ENCODE measurements at places on chromosomes 1 and 21.

GRCh38 chr1:205344066-205344928 is 12.4 kb downstream of the KLHDC8A start:
- no peak for DNase-seq

GRCh38 chr1:48789903-48790302 is 13.2 kb upstream of the BEND5 start:
- no peak for DNase-seq

DNA sequence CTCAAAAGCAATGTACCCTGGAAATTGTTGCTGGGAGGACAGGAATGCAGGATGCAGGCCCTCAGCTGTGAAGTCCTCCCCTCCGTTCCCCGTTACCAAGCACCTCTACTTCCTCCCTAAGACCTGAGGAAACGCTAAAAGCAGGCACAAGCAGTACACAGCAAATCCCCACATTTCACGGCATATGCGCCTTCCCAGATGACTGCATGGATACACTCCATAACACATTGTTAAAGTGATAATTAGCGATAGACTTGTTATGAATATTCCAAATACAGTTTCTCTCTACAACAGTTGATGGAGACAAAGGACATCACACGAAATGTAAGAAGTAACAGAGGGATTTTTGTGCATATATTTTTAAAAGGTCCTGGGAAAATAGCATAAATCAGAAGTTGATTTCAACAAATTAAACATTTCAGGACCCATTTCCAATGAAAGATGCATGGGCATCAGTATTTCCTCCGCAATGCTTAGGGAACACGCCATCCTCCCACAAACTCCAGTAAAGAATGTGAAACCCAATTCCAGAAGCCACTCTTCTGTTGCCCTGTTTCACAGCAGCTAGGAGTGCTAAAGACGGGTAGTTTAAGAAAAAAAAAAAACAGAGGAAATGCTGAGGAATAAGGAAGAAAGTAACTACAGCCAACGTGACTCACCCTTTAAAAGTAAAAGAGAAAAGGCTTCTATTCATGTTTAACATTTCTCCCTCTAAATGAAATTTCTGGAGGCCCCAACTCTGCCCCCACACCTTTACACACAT is 75.5 kb downstream of the HIVEP3 start:
- no peak for DNase-seq

GRCh38 chr1:26142159-26142558 is 16.7 kb upstream of the FAM110D start:
- DNase-seq: no peak

GRCh38 chr21:28151758-28152157 is 840.9 kb downstream of the LTN1 start:
- no peak for DNase-seq

- DNase-seq: no peak
Measured at GRCh38 chr1:99537886-99538617, 107.9 kb upstream of the PALMD start.

DNA sequence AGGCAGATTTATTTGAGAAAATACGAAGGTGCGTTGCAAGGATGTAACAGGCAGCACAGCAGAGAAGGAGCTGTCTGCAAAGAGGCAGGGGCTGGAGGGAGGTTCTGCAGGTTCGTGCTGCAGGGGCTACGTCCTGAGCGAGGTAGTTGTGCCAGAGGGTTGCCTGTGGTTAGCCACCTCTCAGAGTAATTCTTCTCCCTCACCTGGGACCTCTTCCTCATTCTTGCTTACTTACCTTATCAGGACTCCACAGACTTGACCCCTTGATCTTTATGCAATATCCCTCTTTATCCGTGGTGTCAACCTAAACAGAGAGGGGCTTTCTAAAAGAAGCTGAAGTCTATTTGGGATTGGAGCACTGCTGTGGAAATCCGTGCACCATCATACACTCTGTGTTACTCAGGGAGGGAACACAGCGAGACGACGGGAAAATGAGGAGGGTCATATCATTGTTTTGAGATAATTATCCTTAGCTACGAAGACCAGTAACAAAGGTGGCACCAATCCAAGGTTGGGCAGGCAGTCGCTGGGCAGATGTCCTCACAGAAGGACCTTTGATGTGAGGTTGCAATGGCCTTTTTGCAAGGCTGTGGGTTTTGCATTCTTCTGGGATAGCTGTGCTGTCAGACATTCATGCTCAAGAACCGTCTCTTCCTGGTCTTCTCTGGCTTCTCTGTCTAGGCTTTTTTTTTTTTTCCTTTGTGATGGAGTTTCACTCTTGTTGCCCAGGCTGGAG is 82.8 kb downstream of the WDR4 start:
- no peak for DNase-seq

GRCh38 chr1:24695202-24695974 is 49.9 kb upstream of the CLIC4 start:
- no peak for DNase-seq

DNA sequence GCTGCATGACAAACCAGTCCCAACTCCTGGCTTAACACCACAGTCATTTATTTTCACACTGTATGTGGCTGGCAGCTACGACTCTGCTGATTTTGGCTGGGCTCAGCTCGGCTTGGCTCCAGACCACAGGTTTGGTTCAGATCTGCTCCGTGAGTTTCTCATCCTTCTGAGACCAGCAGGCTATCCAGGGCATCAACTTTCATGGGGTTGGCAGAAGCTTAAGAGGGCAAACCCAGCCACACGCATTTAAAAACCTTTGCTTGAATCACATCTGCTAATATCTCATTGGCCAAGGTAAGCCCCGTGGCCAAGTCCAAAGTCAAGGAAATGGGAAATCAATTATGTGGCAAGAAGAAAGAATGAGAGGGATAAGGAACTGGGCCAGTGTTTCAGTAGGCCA is 574.2 kb downstream of the MATN1 start:
- DNase-seq: no peak

GRCh38 chr1:97160818-97161217 is 439.2 kb downstream of the PTBP2 start:
- no peak for DNase-seq

DNA sequence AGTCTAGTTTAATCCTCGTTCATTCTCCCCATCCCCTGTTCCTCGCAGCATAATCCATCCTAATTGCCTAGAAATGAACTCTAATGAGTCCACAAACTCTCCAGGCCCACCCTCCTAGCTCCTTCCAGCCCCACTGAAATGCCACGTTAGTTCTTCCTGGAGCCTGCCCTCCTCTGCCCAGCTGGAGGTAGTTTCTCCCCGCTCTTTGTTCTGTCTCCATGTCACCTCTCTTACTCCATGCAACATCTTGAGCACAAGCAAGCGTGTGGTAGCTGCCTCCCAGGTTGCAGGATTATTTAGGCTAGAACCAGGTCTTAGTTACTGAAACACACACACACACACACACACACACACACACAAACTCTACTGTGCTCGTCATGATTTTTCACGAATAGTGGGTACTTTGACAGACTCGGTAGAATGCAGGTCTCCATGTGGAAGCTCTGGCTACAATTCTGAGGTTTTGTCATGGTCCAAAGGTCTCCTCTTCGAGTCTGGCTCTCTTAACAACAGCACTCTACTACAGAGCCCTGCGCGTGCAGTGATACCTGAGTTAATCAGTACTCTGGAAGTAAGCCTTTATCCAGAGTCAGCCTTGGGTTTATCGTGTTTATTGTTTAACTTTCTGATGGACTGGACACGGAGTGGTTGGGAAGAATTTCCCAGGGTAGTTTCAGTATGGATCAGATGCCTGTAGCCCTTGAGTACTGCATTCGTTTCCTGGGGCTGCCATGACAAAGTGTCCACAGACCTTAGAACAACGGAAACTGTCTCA is 27.5 kb downstream of the HUNK start:
- no peak for DNase-seq

DNA sequence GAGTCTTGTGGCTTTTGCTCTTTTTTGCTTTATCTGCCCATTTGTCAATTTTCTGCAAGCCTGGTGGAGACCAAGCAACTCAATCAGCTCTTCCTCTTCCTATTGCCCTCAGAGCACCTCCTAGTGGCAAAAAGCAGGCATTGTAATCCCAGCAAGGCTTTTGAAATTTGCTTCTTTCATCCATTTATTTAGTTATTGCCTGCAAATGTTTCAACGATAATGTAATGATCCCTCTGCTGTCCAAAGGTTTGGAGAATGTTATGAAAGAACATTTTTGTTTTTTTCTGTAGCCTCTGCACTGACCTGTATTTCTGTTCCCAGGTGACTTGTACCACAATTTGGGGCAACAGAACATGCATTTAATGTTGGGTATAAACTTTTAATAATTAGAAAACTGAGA is 127.8 kb downstream of the GABPA start:
- no peak for DNase-seq

GRCh38 chr1:50416150-50416527 is 7.1 kb downstream of the DMRTA2 start:
- no peak for DNase-seq

DNA sequence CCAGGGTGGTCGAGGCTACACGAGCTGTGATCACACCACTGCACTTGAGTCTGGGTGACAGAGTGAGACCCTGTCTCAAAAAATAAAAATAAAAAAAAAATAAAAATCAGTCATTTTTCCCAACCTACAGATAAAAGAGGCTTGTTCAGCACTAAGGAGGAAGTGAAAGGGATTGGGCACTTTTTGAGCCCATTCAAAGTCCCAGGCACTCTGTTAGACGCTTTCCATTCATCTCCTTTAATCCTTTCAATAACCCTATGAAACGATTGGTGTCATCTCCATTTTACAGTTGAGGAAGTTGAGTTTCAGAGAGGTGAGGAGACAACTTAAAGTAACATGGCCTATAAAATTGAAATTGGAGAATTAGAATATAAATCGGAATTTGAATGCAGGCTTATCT is 10.4 kb upstream of the AGO4 start:
- DNase-seq: no peak

- no peak for DNase-seq
Measured at GRCh38 chr1:172122381-172122780, 281.1 kb downstream of the DNM3 start.

GRCh38 chr1:3768811-3769390 is 3.6 kb upstream of the SMIM1 start:
- no peak for DNase-seq

DNA sequence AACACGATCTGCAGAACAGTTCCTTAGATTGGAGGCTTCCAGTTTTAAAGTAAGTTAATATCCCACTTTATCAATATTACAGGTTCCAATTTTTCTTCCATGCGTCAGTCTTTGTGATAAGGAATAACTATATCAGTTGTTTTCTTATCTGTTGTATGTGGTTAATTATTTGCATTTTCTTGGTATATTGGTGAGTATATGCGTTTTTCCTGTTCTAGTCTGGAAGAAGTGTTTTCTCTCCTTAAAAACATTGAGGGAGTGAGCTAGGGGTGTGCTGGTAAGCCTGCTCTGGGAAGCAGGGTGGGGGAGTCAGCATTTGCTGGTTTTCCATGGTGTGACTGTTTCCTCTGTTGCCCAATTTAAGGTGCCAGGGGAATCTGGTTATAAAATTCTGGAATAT is 50.2 kb upstream of the KIF1B start:
- DNase-seq: no peak

DNA sequence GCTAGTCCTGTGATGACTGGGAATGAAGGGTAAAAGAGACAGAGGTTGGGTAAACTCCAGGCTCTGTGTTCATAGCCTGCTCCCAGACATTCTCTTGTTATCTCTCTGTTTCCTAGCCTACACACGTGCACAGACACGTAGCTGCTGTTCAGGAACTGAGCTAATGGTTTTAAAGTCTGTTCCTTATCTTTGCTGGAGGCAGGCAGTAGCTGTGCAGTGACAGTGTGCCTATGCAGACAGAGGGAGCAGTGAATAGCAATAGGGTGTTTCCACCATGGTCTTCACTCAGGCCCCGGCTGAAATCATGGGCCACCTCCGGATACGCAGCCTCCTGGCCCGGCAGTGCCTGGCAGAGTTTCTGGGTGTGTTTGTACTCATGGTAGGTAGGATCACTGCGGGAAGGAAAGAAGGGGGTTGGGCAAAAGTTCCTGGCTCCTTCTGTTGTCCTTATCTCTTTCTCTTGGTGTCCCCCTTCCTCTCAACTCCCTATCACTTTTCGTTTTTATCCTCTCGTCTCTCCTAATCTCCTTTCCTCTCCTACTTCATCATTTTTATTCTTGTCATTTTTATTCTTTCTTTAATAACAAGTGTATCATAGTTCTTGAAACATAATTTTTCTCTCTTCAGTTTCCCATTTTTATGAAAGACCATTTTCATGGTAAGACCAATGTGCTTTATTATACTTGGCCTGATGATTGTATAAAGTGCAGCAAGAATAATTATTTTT is at the start of gene AQP10:
TSS of gene AQP10 (plus strand) at position 212 of the 727 bp plus-strand sequence. CDS start at position 275, 63 bp downstream.
- DNase-seq: no peak

DNA sequence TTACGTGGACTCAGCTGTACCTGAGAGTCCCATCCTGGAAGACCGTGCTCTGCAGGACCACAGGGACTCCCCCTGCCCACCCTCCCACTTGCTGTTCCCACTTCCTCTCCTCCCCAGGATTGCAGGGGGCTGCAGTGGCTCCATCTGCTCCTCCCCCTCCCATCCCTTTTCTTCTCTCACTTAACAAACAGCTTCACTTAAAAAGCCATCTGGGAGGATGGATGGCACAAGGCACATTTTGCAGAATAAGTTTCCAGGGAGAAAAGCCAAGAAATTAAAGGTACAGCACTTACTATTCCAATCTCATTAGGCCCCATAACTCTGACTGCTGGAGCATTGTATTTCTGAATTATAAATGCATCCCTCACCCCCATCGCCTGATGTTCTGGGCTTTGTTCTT is 458.7 kb downstream of the PTPRU start:
- DNase-seq: no peak

DNA sequence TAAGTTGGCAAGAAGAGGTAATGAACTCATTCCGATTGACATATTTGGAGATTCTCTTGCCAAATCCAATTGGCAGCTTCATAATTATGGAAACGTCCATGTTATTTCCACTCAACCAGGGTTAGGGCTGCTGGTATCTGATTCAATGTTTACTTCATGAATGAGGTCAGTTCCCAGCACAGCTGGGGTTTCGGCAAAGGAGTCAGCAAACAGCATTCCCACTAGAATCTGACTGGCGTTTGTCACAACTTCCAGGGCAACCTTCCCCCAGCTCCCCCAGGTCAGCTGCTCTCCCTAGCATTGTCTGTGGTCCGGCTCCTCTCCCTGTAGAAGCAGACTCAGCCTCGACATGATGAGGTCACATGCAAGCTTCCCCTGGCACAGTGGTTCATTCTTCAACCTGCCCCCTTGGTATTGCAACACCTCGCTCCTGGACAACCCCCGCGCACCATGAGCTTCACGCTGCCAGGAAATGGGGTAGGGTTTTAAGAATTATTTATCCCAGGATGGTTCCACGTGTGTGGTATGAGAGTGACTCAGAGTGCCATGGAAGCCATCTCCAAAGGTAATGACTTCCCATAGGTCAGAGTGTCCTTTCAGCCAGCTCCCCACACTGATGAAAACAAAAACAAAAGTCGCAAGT is 100.7 kb upstream of the SLC25A33 start:
- DNase-seq: no peak

- DNase-seq: no peak
Measured at GRCh38 chr1:81478219-81478618, 322.5 kb upstream of the ADGRL2 start.

GRCh38 chr1:115781343-115781742 is 12.8 kb upstream of the CASQ2 start:
- no peak for DNase-seq

GRCh38 chr21:24941316-24942185 is 665.7 kb downstream of the MRPL39 start:
- DNase-seq: no peak
